Kidney glomerular epithelial cell (primary cell): ENCODE measurements at places on chromosomes 2 and 18.
A peak's percentile ranks its signal among the peaks of the same experiment; 100 is the strongest.

DNA sequence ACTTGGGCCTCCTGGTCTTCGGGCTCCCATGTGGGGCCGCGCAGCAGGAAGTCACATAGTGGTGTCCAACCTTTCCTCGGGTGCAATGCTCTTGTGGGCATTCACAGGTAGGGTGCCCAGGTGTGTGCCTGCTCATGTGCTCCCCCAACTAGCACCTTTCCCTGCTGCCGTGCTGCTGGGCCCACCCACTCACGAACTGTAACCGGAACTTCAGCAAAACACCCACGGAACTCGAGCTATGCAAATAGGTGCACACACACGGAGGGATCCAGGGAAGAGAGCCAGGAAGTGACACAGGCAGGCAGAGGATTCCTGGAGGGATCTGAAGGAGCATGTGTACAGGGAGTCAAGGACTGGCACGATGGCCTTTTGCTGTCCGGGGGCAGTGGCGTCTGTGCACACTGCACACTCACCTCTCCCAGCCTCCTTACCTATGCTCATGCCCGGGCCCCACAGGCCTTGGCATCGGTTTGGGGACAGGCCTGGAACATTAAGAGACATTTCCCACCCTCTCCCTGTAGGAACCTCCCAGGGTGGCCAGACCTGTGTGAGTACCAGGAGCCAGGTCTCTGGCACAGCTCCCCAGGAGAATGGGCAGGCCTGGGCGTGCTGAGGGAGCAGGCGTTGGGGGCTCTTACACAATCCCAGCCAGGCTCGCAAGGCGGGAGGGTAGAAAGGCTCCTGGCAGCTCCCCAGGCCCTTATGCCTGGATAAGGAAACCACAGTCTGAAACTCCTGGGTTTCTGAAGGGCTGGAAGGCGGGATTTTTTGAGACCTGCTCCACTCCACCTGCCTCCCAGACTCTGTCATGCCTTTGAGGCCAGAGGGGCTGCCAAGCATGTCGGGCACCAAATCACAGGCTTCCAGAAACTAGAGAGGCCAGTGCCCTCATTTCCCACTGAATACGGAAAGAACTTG lies 6.6 kb upstream of the PTMA start:
- peak; percentile 48 for DNase-seq

GRCh38 chr2:112026509-112026908 lies 28.6 kb upstream of the TMEM87B start:
- no peak for DNase-seq

GRCh38 chr2:2503864-2504418 lies 172.9 kb upstream of the MYT1L start:
- no peak for DNase-seq

- DNase-seq, result no peak
Observed at GRCh38 chr2:24824966-24825882, 32.0 kb downstream of the CENPO start.

DNA sequence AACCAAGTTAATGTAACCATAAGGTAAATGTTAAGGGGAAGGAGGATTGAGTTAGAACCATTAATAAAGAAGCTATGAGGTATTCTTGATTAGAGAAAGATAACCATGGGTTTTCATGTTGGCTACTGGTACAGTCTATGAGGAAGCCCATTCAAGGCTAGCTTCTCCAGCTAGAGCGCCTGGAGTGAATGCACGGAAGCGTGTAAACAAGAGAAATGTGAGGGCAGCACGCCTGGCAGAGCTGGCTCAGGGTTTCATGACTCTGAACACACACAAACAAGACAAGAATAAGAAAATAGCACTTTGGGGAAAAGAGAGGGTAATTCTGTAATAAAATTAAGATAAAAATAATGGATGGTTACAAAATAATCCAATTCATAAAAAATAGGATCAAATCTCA lies 255.3 kb downstream of the PDE11A start:
- no peak for DNase-seq

- DNase-seq, result no peak
Observed at GRCh38 chr2:3126911-3127621, 250.6 kb downstream of the EIPR1 start.

DNA sequence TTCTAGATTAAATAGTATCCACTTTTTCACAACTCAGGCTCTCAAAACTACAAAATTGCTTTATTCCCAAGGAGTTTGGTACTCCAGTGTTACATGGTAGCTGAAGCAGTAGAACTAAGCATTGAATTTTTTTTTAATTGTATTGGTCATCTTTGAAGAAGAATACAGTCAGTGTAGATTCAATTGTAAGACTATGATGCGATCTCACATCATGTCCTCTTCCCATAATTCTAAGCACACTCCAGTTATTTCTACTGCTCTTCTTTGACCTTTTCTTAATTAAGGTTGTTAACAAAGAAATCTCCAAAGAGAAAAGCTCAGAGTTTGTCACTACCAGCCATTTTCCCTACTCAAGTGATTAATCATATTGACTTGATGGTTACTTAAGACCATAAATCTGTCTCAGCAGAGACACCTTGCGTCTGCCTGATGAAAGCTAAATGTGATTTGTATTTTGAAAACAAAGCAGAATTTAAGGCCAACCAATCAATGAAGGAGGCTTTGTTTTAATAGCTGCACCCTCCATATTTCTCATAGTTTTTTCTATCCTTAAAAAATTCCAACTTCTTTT lies 130.2 kb downstream of the DTNA start:
- no peak for DNase-seq

- no peak for DNase-seq
Observed at GRCh38 chr2:119932809-119933208, 80.1 kb upstream of the EPB41L5 start.

GRCh38 chr2:85183479-85183878 lies 50.3 kb downstream of the TCF7L1 start:
- DNase-seq, result no peak

DNA sequence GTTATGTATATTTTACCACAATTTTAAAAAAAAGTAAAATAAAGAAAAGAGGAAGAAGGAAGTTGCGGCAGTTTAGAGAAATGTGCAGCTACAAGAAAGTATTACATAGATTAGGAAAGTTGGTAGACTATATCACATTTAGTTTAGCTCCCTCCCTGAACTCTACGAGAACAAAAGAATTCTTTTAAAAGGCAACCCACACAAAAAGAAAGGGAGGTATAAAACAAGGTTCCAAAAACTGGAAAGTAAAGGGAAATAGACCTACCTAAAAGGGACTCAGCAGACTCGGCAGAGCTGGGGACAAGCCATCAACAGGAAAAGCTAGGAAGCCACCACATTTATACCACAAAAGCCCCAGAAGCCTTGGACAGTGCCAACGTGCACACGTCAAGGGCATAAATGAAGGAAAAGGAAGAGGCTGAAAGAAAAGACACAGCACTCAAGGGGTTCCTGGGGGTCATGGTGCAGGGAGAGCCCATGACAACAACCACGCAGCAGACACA lies 9.1 kb downstream of the TMEM127 start:
- DNase-seq, result no peak

DNA sequence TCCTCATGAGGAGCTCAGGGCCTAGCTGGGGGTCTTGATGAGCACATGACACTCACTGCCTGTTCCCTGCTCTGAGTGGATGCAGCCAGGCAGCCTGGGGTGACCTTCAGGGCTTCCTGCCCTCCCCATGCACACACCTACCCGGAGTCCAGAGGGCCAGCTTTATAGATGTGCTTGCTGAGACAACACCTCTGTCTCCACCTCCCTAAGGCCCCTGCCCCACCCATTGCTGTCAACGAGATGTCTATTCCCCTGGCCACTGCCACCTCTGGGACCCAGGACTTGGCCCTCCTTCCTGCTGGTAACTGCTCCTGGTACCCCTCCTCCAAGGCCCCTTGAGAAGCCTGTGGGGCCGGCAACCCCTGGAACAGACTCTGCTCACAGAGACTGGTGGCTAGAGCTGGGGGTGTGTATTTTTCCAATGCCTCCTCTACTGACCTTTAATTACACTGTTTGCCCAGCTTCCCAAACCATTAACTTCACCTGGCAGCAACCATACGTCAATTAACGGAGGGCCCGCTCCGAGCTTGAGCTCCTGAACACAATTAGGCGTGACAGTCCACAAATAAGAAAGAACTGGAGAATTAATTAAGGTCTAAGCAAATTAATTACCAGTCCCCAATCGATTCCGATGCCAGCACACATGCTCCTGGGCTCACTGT lies 66.3 kb downstream of the EMX1 start:
- DNase-seq, result no peak

DNA sequence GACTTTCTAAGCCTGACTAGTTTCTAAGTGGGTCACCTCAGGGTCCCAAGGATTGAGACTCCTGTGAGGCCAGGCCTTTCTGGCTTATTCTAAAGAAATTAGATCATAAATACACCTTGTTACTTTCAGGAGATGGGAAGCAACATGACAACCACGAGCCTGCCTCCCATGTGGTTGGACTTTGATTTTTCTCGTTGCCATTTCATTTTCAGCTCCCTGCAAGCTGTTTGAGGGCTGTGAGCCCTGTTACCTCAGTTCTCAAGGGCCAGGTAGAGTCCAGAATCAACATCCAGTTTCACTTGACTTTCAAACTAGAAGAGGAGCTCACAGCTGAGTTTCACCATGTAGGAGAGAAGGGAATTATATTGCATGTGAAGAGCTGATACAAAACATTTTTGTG lies 159.8 kb upstream of the BCL2L11 start:
- DNase-seq, result no peak

- no peak for DNase-seq
Observed at GRCh38 chr2:575727-576236, 101.4 kb downstream of the TMEM18 start.

DNA sequence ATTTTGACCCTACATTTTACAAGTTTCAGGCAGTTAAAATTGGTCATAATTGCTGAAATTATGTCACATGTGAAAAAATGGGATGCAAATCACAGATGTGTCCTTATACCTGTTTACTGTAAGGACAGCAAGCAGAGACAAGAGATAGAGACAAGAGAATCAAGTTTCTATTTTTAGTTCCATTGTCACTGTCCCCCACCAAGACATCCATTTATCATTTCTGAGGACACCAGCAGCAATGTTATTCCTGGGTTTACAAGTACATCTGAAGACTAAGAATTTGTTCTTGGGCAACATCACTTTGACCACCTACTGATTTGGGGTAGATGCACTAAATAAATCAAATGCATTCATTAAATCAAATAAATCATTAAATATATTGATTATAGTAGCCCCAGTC lies 1111.7 kb downstream of the DPP10 start:
- DNase-seq, result no peak

- DNase-seq, result peak; percentile 67
Observed at GRCh38 chr18:62898359-62898758, 183.0 kb downstream of the PHLPP1 start.

DNA sequence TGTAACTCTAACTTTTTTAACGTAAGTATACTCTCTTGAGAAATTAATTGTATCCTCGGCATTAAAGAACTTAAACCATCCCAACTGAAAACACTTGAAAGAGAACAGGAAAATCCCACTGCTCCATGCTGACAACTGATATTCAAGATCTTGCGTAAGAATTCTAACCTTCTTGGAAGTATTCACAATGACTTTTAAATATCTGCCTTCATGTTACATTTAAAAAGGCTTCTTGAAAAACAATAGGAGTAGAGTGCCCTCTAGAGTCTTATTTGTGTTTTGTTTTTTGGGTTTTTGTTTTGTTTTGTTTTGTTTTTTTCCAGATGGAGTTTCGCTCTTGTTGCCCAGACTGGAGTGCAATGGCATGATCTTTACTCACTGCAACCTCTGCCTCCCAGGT lies 65.4 kb upstream of the DNAJC10 start:
- peak; percentile 75 for DNase-seq

GRCh38 chr18:3526421-3527354 lies 76.7 kb downstream of the TGIF1 start:
- peak; percentile 9 for DNase-seq

DNA sequence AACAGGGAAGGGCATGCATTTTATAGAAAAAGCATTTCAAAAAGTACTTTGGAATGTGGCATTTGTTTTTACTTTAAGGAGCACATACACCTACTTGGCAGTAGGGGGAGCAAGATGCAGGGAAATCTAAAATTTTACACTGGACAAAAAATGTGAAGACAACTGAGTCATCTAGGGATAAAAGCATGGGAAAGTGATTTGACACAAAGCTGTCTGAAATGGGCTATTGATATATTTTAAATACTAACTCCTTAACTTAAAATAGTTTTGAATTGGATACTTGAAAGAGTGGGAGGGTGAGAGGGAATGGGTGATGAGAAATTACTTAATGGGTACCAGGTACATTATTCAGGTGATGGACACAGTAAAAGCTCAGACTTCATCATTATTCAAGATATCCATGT lies 15.8 kb downstream of the TMEM200C start:
- peak; percentile 49 for DNase-seq

GRCh38 chr2:9721344-9721743 lies 90.5 kb upstream of the YWHAQ start:
- DNase-seq, result no peak

- DNase-seq, result peak; percentile 68
Observed at GRCh38 chr2:215137741-215138340, 585 bp downstream of the ABCA12 start.

DNA sequence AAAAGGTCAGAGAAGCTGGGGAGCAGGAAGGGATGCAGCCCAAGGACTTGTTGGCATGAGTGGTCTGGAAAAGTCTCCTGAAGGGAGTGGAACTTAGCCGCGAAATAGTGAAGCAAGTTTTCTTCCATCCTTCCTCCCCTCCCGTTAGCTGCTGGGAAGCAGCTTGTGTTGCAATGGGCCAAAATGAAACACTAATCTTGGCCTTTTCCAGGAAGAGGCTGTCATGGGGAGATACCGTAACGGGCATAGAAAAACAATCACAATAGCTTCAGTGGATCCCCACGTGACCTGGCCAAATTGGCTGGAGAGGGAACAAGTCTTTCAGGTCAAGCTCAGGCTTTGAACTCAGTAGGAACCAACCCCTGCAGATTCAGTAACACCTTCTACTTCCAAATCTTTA lies 49.3 kb downstream of the SEMA4F start:
- DNase-seq, result no peak

DNA sequence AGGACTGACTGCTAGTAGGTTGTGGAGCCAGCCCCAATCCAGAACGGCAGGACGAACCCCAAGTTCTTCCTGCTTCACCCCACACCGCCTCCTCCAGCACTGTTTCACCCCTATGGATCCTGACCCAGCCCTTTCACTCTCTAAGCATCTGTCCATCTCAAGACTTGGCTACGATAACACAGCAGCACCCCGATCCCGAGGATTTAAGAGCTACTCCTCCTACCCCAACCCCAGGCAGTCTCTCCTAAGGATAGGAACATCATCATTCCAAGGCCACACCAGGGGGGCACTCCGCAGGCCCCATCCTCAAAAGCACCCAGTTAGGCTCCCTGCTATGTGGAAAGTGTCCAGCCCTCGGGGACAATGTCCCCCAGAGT lies 645 bp downstream of the KCTD18 start:
- DNase-seq, result no peak

DNA sequence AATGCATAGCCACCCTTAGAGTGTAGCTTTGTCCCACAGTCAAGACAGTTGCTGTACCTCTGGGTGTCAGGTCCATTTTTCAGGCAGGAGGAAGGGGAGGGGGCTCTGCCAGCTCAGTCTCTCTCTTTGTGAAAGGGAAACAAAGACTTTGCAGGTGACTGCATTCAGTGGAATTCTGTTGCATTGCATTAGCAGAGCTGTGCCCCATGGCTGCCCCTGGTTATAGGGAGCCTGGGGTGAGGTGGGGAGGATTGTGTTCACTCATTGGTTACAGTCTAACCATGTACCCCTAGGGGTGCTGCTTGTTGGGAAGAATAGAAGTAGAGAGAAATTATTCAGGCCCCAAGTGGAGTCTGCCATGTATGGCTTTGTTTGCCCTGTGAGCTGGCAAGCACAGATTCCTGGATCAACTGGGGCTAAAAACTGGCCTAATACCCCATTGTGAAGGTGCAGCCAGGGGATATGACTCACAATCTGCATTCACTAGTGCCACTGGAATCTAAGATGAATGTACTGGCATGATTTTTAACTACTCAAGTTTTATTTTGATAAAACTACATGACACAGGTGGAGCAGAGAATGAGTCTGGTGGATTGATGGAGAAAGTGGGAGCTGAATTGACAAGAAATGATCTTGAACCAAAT lies 118.4 kb downstream of the SH3BP4 start:
- DNase-seq, result peak; percentile 58
